ENCODE measurements at places on chromosomes 7 and 10. TPM values are rescaled to one million over a fixed set of nuclear protein-coding genes. Genes with fewer than 3 reads are reported as not detected.

FIS1 gene
- total RNA-seq: 203 TPM

PKD2L1 gene
- total RNA-seq: not detected

GRCh38 chr7:6443372-6443941 is 4.3 kb downstream of the DAGLB start:
- DNase-seq: peak; percentile 82

DNA sequence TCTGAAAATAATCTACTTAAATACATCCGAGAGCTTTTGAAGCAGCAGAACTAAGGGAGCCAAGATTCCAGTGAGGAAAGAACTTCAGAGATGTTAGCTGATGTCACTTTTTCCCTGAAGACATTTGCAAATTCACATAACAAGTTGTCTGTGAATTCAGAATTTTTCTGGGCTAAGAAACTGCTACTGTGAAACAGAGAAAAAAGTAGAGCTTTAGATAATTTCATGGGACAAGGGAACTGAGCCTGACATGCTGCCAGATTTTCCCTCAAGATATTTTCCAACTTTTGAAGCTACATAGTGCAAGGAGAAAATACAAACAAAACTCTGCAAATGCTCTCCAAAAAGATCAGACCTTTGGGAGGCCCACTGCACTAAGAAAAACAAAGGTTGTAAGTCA is 484.2 kb downstream of the ANKRD7 start:
- no peak for DNase-seq

GRCh38 chr10:103166523-103166922 is 26.5 kb downstream of the NT5C2 start:
- no peak for DNase-seq

Data from kidney epithelial cell (primary cell).